ENCODE measurements at places on chromosomes 4 and X.

DNA sequence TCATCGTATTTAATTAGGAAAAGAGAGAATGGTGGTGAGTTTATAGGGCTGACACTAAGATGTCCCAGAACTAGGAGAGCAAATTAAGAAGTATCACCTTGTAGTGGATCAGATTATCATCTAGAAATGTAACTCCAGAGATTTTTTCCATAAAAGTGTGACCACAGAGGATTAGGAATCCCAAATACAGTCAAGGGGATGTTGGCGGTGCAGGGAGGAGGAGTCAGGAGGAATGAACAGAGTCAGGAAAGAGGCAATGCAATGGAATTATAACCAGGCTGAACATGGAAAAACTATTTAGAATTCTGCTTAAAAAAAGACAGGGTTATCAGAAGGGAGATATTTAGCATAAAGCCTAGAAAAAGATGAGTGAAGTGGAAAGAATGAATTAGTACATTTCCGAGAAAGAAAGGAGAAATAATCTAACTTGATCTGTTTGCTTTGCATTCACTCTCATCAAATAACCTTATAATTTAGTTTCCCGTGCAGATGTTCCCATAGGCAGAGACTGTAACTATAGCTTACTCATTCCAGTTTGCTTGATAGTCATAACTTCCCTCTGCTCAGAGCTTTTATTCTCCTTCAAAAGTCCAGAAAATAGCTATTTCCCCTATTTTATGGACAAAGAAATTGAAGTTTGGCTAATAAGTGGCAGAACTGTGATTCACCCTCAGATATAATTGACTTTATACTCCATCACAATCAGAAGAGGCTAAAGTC is 56.4 kb downstream of the SCFD2 start:
- no peak for DNase-seq

DNA sequence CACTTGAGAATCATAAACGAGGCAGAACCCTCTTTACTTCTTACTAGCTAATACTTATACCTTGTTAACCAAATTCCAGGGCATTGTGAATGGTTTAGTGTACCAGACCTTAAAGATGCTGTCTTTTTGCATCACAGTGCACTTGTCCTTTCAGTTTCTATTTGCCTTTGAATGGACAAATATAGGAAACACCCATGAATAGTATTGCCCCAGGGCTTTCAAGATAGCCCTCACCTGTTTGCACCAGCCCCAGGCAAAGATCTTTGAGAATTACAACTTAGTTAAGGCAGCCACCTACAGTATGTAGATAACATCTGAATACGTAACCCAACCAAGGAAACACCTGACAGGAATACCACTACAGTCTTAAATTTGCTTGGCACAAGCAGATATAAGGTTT is 60.8 kb upstream of the CT45A1 start:
- DNase-seq: no peak

DNA sequence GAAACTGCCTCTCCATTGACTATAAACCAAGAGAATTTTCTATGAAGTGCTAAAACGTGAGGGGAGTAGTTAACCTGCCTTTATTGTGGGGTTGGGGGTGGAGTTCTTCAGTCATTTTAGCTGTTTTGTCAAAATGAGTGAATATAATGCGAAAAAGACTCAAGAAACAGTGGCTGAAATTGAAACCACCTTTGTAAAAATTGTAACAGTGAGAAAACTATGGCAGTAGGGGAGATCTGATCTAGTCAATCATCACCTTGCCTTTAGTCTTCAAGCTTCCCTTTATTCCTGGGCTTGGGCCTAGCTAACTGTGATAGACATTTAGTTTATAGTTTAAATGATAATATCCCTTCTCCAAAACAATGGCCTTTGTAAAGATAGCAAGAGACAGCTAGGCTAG is 1927.3 kb downstream of the STIM2 start:
- no peak for DNase-seq

GRCh38 chr4:184907216-184907615 is 81.4 kb upstream of the ACSL1 start:
- no peak for DNase-seq

DNA sequence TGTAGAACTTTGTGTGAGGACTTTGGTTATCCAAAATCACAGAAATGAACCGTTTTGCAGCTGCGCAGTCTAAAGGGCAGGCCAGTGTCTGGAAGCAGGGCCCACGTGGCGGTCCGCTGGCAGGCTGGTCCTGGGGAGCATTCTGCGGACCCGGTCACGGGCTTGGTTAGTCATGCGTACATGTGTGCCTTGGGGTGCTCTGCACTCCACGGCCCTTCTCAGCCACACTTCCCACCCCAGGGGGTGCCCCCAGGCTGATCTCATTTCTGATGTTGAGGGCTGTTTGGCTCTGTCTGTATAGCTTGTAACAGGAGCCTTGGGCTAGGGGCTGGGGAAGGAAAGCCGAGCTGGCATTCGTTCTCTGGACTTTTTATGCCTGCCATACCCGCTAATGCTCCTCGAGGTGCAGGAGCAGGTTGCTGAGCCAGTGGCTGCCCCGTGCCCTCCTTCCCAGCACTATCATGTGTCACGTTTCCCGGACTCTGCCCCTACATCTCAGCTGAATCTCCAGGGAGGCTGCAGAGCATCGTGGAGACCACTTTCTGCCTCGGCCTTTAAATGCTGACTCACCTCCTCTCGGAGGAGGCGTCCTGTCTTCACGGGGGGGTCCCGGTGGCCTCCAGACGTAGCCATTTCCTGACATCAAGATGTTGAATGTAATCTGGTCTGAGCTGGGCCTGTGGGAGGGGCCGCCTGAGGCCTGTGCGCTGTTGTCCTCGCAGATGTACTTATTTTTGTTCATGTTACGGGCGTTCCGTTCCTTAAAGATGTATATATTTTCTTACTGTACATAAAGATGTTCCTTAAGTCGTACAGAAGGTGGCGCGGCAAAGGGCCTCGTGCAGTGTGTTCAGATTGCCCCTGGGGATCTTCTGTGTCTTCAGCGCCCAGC is 11.4 kb upstream of the TADA2B start:
- DNase-seq: no peak

GRCh38 chr4:182704077-182704476 is 213.1 kb downstream of the DCTD start:
- DNase-seq: no peak

GRCh38 chr4:154506253-154506652 is 14.7 kb upstream of the DCHS2 start:
- no peak for DNase-seq

GRCh38 chr4:155208258-155209054 is at the start of gene NPY2R:
NPY2R (plus strand) TSS chr4:155208636; CDS start chr4:155213940, 5,304 bp downstream.
- DNase-seq: no peak

DNA sequence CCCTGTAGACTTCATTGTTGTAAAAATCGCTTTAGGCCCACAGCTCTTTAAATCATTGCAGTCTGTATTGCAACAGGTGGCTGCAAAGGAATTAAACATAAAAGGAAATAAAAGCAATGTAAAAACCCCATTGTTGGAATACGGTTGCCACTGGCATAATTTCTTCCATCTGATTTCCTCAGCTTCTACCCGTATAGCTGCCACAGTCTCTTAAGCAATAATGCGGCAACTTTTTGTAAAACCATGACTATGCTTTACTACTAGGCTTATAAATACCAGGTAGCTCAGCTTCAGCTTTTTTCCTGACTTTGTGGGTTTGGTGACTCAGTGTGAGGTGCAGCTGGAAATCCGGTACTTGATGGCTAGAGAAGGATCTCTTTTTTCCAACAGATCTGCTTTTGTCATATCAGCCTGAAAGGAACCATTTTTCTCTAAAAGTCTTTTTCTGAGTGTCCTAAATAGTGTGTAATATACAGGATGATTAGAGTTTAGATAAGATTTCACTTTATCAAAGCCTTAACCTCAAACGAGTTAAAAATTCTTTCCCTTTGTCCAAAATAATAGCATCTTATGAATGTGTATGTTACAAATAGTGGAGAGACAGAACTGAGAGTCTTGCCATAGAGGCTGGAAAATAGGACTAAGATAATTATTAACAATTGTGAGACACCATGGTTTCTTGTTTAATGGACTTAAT is 268.0 kb downstream of the ADGRL3 start:
- DNase-seq: no peak
